Testis (tissue), 5 donors: ENCODE measurements at places on chromosomes 4 and X.

DNA sequence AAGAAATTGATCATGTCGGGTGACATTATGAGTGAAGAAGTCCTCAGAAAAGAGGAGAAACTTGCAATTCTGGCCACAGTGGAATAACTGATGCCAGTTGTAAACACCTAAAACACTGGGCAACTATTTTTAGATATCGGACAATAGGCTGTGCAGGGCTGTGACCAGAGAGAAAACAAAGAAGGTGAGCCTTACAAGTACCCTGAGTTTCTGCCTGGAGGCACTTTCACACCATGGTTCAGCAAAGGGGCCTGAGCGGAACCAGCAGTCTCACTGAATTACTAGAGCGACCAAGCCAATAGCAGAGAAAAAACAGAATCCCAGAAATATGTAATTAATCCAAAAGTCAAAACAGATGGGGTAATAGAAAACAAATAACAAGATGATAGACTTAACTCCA lies 11.2 kb downstream of the IRAK1 start:
- no peak for DNase-seq

DNA sequence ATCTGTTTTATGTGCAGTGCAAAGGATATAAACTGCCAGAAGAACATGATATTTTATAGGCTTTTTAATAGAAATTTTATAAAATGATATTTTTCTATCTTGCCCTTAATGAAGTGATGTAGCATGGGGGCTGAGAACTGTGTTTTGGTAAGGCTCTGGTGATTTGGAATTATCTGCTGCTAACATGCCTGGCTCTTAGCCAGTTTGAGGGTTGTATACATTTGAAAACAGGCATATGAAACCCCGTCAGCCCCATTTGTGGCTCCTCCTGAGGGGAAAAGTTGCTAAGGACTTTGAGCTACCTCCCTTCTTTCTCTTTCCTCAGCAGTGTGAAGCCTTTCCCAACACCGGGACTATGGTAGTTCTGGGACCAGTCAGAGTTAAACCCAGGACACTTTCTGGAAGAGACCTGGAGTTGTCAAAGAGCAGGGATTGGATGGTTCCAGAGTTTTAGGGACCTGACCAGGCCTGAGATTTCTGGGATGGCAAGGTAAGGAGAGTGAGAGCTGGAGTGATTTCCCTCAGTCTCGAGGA lies 4.7 kb downstream of the SFRP2 start:
- no peak for DNase-seq

GRCh38 chr4:127995776-127996175 lies 30.6 kb downstream of the ABHD18 start:
- no peak for DNase-seq

DNA sequence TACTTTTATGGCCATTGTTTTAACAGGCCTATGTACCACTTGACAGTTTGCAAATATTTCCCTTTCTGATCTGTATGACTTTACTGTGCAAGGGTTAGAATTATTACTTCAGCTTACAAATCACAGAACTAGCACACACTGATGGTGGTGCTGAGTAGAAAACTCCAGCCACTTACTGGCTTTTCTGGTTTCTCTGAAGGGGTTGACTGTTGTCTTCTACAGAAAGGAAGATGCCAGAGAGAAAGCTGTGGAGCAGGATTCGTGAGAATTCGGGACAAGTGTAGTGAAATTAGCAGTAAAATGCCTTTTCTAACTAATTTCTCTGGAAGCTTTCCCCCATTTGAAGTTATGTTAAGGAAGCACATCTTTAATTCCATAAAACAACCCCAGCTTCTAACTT lies 46.6 kb upstream of the GK2 start:
- no peak for DNase-seq

GRCh38 chrX:140733766-140734342 lies 24.3 kb downstream of the LINC00632 start:
- DNase-seq: peak; percentile 22

- DNase-seq: peak; percentile 54
These were observed 137.6 kb downstream of the EGF start for GRCh38 chr4:110049951-110050925.

DNA sequence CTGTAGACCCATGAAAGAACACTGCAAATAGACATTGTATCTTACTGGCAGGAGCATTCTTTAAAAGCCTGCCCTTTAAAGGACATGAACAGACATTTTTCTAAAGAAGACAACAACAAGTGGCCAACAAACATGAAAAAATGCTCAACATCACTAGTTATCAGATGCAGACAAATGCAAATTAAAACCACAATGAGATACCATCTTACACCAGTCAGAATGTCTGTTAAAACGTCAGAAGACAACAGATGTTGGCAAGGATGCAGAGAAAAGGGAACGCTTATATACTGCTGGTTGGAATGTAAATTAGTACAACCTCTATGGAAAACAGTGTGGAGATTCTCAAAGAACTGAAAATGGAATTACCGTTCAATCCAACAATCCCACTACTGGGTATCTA lies 77.2 kb downstream of the ATP10D start:
- DNase-seq: no peak

DNA sequence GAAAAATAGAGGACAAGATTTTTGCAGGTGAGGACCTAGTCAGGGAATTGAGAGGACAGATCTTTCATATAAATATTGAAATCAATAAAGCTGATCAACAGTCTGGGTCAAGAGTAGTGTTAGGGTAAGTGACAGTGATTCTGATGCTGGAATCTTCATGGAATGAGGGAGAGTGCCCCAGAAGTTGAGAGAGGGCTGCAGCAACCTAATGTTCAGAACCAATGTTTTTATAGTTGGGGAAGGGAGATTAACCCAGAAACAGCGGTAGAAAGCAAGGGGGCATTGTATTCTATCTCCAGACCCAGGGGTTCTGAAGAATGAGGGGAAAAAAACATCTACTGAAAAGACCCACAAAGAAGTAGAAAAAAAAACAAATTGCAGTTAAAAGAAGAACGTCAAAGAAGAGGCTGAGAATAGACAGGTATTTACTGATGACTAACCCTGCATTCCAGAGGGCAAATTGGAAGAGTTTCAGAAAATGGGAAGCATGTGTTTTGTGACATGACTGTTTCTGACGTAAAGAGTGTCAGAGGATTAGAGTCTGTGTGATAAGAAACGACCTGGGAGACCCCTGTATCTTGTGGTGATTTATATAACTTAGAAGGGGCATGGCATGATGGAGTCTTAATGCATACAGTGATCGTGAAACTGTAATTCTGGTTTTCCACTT lies 819.6 kb upstream of the EPHA5 start:
- DNase-seq: no peak

DNA sequence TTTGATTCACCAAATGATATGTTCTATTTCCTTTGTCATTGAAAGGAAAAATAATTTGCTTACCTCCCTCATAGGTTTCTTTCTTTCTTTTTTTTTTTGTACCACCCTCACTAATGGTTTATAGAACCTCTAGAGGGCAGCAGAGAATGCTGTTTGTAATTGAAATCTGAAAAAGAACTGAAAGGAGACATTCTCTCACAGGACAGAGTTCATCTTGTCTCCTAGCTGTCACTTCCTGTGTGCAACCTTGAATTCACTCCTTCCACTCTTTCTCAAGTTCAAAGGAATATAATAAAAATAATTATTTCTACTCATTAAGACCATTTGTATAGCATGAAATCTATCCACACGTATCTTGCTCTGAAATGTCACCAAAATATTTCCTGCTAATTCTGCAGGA lies 51.0 kb downstream of the GUCY1B1 start:
- DNase-seq: no peak

DNA sequence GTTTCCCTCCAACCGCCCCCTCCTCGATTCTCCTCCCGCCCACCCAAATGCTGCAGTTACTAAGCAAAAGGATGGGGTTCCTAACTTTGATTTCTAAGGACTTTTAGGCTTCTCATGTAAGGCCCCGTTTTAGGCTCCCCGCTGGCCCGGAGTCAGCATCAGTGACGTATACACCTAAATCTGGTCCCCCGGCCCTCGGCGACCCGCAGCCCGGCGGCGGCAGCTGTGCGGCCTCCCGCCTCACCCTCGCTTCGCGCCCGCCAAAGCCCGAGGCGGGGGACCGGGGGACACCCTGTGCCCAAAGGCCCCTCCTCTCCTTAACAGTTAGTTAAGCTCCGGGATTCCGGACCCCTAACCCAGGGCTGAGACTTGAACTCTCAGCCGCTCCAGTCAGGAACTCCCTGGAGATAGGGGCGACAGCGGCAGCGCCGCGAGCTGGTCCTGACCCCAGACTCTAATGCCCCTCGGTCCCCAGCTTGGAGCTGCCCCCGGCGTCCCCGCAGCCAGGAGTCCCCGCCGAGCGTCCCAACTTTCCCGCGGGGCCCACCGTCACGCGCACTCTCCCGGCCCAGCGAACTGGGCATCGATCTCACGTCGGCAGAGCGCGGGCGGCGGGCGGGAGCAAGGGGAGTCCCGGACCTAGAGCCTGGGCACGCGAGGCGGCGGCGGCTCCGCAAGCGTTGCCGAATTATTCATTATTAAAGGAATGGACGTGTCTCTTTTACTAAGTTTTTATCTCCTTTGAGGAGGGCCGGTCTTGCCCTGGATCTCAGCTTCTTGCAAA lies 1.5 kb upstream of the NR3C2 start:
- peak; percentile 32 for DNase-seq

DNA sequence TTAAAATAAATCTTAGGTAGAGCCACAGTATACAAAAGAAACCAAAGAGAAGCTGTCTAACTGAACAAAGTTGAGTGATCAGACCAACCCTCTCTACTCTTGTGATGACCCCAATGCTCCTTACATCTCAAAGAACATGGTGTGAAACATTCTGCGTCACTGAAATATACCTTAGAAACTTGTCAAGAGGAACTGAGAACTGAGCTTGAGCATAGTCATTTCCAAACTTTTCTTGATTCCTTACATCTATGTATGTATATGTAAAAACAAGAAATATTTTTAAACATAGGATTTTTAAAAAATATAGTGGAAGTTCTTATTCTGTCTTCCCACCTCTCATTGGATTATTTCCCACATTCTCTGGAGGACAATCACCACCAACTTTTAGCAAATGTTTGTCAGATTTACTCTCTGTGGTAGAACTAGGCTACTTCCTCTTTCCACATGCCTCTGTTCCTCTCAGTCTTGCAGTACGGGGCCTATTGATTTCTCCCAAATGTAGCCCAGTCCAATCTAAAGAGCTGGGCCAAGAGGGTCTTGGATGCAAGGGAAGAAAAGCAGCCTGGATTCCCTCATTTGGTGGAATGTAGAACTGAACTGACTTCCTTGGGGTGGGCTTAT lies 98.2 kb upstream of the HHIP start:
- DNase-seq: no peak

DNA sequence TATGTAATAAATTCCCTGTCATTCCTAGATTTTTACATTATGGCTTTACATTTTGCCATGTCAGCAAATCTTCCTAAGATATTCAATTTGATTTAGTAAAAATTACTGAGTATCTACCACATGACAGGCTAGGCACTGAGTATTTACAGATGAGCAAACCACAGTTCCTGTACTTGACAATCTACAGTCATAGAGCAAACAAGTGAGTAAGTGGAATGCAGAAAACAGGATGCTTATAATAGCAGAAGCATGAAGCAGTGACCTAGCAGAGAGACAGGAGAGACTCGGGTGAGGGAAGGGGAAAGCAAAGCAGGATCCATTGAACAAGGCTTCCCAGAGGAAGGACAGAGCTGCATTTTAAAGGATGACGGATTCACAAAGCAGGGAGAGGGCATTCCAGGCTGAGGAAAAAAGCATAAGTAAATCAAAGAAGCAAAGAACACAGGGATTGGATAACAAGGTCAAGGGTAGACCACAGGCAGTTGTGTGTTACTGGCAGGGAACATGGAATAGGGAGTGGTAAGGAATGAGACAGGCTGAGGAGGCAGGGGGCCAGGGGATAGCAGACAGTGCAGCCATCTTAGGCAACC lies 124.7 kb upstream of the C1QTNF7 start:
- DNase-seq: no peak

DNA sequence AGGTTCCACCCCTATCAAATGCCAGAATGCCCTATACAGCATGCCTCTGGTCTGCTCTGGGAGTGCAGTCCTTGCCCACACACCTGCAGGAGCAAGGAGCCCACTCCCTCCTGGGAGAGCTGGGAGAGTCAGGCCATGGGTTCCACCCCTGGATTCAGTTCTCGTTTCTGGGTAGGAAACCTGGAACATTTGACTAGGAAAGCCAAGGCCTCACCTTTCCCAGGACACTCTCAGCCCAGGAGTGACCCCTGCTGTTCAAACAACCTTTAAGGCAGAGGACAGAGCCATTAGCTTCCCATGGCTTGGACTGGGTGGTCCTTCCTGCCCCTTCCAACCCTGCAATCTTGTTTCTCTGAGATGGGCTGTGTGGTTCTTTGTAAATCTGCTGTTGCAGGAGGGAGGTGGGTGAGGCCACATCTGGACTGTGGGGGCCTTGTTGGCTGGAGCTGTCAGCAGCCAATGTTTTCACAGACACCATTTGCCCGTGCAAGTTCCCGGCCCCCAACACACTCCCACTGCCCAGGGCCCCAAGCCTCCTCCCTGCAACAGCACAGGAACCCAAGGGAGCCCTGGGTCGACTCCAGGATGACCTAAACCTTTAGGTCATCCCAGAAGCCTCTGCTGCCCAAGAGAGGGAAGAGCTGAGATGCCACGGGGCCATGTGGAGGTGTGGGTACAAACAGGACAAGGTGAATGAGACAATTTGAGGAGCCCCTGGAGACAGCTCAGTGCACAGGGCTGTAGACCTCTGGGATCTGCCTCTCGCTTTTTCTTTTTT lies 104.4 kb downstream of the PJA1 start:
- peak; percentile 40 for DNase-seq

DNA sequence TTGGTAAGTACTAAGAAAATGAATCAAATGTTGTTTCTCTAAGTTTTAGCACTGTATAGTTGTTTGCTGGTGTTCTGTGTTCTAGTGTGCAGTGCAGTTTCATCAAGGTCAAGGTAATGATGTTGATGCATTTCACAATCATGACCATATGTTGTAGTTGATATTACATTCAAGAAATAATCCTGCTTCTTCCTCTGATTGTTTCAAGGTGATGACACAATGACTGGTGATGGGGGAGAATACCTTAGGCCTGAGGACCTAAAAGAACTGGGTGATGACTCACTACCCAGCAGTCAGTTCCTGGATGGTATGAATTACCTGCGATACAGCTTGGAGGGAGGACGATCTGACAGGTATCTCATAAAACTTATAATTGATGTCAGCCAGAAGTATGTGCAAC lies 261.6 kb downstream of the ANK2 start:
- DNase-seq: no peak

- no peak for DNase-seq
These were observed 243.0 kb downstream of the IDS start for GRCh38 chrX:149262086-149262485.
